ENCODE measurements at places on chromosomes 6 and 20. TPM values are rescaled to one million over a fixed set of nuclear protein-coding genes. Genes with fewer than 3 reads are reported as not detected.
A peak's percentile ranks its signal among the peaks of the same experiment; 100 is the strongest.

DNA sequence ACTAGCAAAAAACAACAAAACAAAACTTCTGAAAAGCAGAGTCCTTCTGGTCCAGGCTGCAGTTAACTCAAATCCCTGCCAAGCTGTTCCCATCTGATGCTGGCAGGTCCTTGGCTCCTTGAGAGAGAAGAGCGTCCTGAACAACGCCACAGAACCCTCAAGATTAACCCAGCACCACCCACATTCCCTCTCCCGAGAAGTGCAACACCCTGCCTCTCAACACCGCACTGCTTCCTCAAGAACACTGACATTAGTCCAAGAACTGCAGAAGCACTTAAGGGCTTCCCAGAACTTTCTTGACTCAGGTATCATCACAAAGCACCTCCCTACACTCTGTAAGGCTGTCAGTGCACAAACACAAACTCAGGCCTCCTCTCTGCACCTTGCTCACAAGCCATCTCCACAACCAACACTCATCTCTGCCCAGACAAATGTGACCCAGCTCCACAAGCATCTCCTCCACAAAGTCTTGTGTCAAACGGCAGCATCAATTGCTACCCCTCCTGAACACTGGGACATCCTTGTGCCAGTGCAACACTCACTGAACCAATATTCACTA, 7.5 kb downstream of the MRPL14 start:
- H3K27me3 ChIP-seq, result no peaks in the 10 kb centered on the region
- no peak overlapping the region for H3K4me3 ChIP-seq
- H3K4me1 ChIP-seq, result peaks cover 47% of the 10 kb centered on the region
- no peak for DNase-seq
- H3K27ac ChIP-seq, result no peak overlapping the region

GRCh38 chr20:51196991-51197651, 174.2 kb upstream of the KCNG1 start:
- H3K4me3 ChIP-seq, result no peak overlapping the region
- no peaks in the 10 kb centered on the region for H3K4me1 ChIP-seq
- no peak for DNase-seq
- no peaks in the 10 kb centered on the region for H3K36me3 ChIP-seq

- H3K4me3 ChIP-seq, result no peak overlapping the region
- no peaks in the 10 kb centered on the region for H3K36me3 ChIP-seq
- H3K27ac ChIP-seq, result no peak overlapping the region
- DNase-seq, result no peak
Measured at GRCh38 chr6:139436200-139436956, 61.9 kb upstream of the CITED2 start.

- peaks cover 7% of the 10 kb centered on the region for H3K27me3 ChIP-seq
- H3K4me3 ChIP-seq, result no peak overlapping the region
- H3K27ac ChIP-seq, result no peak overlapping the region
- H3K4me1 ChIP-seq, result no peaks in the 10 kb centered on the region
- no peaks in the 10 kb centered on the region for H3K36me3 ChIP-seq
Measured at GRCh38 chr20:1855109-1855508, 40.1 kb upstream of the SIRPA start.

DNA sequence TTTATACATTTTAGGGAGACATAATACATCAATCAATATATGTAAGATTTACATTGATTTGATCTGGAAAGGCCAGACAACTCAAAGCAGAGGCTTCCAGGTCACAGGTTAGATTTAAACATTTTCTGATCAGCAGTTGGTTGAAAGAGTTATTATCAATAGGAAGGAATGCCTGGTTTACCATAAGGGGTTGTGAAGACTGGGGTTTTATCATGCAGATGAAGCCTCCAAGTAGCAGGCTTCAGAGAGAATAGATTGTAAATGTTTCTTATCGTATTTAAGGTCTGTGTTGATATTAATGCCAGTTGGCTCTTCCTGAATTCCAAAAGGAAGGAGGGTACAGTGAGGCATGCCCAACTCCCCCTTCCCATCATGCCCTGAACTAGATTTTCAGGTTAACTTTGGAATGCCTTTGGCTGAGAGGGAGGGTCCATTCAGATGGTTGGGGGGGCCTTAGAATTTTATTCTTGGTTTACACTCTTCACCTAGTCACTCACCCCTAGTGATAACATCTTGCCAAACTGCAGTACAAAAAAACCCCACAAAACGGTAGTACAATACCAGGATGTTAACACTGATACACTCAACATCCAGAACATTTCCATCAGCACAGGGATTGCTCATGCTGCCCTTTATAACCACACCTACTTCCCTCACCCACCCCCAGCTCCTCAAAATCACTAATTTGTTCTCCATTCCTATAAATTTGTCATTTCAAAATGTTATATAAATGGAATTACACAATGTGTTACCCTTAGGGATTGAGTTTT, 259.6 kb upstream of the PLN start:
- no peak for DNase-seq
- H3K27me3 ChIP-seq, result peaks cover 10% of the 10 kb centered on the region
- H3K4me3 ChIP-seq, result no peak overlapping the region
- no peaks in the 10 kb centered on the region for H3K36me3 ChIP-seq
- no peak overlapping the region for H3K27ac ChIP-seq

- H3K36me3 ChIP-seq, result no peaks in the 10 kb centered on the region
- no peak overlapping the region for H3K4me3 ChIP-seq
- no peak overlapping the region for H3K27ac ChIP-seq
- no peaks in the 10 kb centered on the region for H3K4me1 ChIP-seq
Measured at GRCh38 chr6:26350858-26351543, 14.0 kb upstream of the BTN3A2 start.

DNA sequence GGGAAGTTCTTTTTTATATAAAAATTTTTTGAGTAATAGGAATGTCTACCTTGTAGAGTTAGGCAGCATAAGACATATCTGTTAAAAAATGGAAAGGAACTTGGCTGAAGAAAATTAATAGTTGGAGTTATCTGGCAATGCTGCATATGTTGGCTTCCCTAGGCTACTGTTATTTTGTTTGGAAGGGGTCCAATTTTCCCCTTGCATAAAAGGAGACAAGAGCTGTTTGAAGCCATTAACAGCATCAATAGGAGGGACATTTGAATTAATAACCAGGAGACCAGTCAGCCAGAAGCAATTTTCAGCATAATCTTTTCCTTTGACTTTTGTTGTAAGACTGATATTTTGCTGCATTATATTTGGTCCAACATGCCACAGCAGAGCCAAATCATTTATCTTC, 80.9 kb upstream of the TAB2 start:
- H3K4me3 ChIP-seq, result no peak overlapping the region
- H3K36me3 ChIP-seq, result peaks cover 11% of the 10 kb centered on the region
- DNase-seq, result no peak
- H3K27ac ChIP-seq, result no peak overlapping the region
- H3K27me3 ChIP-seq, result no peaks in the 10 kb centered on the region
- peaks cover 29% of the 10 kb centered on the region for H3K4me1 ChIP-seq

DNA sequence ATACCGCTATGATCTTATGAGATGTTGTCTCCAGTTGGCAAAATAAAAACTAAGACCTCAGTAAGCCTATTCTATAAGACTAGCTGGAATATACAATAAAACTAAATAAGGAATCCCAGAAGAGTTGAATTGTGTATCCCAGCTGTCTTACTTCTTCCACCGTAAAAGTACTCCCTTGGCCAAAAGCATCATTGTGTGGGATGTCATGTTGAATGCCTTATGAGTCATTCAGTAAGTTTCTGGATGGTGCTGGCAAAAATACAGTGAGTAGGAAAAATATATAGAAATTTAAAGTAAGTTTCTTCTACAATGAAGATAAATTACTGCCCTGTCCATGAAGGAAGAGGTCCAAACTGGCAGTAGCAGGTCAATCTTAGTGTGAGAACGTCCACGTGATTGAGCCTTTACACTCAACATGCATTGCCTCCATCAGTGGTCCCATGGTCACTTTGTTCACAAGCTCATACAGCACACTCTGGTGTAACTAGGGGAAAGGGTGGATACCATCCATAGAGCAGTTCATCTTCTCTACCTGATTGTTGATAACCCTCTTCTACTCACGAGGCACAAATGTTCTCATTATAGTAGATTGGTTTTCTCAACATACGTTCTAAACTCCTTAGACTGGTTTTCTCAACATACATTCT, 13.7 kb upstream of the ZNF318 start:
- H3K36me3 ChIP-seq, result peaks cover 4% of the 10 kb centered on the region
- DNase-seq, result no peak
- H3K4me3 ChIP-seq, result peak overlapping the region; percentile 67

Gene BEND3
- total RNA-seq, result 6.5 TPM
